Right cardiac atrium (tissue), 5 donors: ENCODE measurements at places on chromosomes 5 and 9.
A peak's percentile ranks its signal among the peaks of the same experiment; 100 is the strongest.

GRCh38 chr9:131728961-131729360 is 10.9 kb downstream of the RAPGEF1 start:
- no peak for DNase-seq

- DNase-seq, result no peak
These were observed 75.0 kb downstream of the STK10 start for GRCh38 chr5:172113036-172113435.

- no peak for DNase-seq
These were observed 5.2 kb upstream of the TBC1D2 start for GRCh38 chr9:98260635-98261034.

- no peak for DNase-seq
These were observed 73.3 kb downstream of the RXRA start for GRCh38 chr9:134399435-134400056.

- no peak for DNase-seq
These were observed 69.1 kb upstream of the TBCA start for GRCh38 chr5:77845324-77845646.

DNA sequence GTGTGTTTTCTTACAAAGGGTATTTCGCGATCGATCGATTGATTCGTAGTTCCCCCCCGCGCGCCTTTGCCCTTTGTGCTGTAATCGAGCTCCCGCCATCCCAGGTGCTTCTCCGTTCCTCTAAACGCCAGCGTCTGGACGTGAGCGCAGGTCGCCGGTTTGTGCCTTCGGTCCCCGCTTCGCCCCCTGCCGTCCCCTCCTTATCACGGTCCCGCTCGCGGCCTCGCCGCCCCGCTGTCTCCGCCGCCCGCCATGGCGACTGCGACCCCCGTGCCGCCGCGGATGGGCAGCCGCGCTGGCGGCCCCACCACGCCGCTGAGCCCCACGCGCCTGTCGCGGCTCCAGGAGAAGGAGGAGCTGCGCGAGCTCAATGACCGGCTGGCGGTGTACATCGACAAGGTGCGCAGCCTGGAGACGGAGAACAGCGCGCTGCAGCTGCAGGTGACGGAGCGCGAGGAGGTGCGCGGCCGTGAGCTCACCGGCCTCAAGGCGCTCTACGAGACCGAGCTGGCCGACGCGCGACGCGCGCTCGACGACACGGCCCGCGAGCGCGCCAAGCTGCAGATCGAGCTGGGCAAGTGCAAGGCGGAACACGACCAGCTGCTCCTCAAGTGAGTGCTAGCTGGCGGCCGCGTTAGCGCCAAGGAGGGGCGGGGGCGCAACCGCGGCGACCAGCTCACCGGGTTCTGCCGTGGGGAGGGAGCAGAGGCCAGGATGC is 480 bp downstream of the LMNB1 start:
- DNase-seq, result peak; percentile 81

GRCh38 chr5:45694255-45694814 is 1.8 kb downstream of the HCN1 start:
- DNase-seq, result no peak

GRCh38 chr9:137878146-137878941 is 762 bp downstream of the CACNA1B start:
- peak; percentile 61 for DNase-seq

DNA sequence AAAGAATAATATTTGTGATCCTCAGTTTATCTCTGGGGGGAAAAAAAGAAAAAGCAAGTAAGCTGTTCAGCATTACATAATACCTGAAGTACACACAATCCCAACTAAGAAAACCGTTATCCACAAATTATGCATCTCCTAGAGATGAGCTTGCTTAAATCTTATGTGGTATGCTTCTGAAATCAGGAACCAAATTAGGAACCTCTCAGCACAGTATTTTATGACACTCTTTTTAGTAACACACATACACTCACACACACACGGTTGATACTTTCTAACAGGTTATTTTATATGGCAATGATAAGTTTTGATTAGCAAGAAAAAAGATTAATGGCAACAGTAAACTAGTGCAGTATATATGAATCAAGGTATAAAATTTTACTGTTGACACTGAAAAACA is 1.2 kb upstream of the ZNF510 start:
- no peak for DNase-seq

- peak; percentile 84 for DNase-seq
These were observed 1.5 kb downstream of the COL27A1 start for GRCh38 chr9:114156657-114157421.

GRCh38 chr5:167684251-167684650 is 607.2 kb upstream of the WWC1 start:
- DNase-seq, result no peak

DNA sequence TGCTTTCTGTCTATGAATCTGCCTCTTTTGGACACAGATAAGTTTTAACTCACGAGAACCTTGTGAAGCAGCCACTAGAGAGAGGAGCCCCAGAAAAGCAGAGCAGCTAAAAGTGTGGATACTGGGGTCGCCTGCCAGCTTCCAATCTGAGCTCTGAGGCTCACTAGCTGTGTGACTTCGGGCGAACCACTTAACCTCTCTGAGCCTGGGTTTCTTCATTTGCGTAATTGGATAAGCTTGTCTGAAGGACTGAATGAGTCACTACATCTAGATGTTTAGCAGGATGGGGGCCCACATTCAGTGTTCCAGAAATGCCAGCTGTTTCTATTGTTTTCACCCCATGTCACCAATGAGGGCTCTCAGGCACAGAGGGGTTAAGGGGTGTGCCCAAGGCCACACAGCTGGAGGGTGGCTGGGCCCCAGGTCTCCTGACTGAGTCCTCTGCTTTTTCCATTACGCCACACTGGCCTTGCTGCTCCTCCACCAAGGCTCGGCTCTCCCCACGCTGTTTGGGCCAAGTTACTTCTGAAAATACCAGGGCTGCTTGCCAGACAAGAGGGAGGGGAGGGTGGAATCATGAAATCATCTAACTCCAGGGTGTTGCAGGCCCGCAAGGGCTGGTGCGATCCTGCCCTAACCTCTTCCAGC is 36.2 kb downstream of the SH3PXD2B start:
- peak; percentile 96 for DNase-seq

DNA sequence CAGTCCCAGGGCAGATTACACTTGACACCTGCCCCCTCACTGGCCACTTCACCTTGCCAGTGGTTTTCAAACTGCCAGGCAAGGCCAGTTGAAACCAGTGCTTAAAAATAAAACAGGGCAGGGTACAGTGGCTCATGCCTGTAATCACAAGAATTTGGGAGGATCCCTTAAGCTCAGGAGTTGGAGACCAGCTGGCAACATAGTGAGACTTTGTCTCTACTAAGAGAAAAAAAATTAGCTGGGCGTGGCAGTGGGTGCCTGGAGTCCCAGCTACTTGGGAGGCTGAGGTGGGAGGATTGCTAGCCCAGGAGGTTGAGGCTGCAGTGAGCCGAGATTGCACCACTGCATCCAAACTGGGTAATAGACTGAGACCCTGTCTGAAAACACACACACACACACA is 58.1 kb downstream of the ROPN1L start:
- no peak for DNase-seq

GRCh38 chr9:112063151-112063550 is 111.9 kb downstream of the SUSD1 start:
- no peak for DNase-seq

- no peak for DNase-seq
These were observed 159.4 kb upstream of the CCNH start for GRCh38 chr5:87572090-87572489.

- no peak for DNase-seq
These were observed 248.1 kb upstream of the NREP start for GRCh38 chr5:112004867-112005622.

DNA sequence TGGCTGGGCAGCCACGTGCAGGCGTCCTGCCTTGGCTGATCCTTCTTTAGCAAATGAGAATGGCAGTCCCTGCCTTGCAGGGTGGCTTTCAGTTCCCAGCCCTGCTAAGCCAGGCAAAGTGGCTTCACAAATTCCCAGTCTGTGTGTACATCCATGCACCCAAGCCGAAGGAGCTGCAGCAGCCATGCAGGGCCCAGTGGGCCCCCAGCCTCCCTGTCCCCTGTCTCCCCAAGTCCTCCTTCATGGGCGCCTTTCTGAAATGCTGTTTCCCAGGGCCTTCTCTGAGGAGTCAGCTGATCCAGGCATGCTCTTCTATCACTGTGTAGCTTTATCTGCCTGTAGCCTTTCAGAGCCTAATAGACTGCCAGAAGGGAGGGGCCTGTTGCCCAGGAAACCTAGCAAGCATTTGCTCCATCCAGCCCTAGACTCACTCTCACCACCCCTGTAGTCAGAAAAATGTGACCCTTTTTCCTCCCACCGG is 47.4 kb upstream of the SHC3 start:
- DNase-seq, result peak; percentile 80

DNA sequence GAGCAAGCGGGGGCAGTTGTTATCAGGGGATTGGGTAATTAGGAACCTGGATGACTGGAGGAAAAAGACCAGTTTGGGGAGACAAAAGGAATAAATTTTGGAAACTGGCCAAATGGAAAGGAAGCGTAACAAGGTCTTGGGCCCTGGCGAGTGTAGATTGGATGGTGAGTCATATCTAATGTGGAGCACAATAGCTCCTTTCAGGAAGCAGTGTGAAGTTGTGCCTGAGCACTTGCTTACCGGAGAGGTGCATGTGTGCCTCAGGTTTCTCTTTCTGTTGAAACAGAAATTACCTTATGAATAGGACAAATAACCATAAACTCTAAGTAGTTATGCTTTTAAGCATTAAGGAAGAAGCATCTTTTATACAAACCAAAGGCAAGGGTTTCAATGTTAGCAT is 176.4 kb downstream of the KIF4B start:
- no peak for DNase-seq

GRCh38 chr5:134642931-134643530 is 5.6 kb upstream of the SEC24A start:
- no peak for DNase-seq

DNA sequence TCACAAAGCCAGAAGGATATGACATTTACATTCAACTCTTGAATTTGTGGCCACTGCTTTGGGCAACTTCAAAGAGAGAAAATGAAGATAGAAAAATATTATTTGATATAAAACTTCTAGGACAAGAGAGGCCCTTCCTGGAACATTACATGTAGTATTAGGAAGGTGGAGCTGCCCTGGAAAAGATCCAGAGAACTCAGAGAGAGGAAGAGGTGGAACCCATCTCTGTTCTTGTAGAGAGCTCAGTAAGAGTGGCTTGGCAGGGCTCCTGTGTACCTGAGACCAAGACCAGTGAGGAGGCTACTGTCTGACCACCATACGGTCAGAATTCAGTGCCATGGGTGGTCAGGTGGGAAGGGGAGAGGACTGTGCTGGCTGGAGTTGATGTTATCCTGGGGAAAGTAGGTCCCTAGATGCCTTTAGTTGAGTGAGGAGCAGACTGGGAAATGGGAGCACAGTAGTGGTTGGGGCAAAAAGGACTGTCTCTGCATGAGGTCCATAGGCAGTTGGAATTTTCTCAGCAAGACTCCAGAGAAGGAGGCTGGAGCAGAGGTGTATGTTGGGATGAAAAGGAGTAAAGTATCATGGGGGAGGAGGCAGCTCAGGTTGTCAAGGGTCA is 7.6 kb downstream of the TGFBI start:
- DNase-seq, result no peak

GRCh38 chr5:56330806-56331205 is 97.7 kb upstream of the ANKRD55 start:
- DNase-seq, result peak; percentile 31

DNA sequence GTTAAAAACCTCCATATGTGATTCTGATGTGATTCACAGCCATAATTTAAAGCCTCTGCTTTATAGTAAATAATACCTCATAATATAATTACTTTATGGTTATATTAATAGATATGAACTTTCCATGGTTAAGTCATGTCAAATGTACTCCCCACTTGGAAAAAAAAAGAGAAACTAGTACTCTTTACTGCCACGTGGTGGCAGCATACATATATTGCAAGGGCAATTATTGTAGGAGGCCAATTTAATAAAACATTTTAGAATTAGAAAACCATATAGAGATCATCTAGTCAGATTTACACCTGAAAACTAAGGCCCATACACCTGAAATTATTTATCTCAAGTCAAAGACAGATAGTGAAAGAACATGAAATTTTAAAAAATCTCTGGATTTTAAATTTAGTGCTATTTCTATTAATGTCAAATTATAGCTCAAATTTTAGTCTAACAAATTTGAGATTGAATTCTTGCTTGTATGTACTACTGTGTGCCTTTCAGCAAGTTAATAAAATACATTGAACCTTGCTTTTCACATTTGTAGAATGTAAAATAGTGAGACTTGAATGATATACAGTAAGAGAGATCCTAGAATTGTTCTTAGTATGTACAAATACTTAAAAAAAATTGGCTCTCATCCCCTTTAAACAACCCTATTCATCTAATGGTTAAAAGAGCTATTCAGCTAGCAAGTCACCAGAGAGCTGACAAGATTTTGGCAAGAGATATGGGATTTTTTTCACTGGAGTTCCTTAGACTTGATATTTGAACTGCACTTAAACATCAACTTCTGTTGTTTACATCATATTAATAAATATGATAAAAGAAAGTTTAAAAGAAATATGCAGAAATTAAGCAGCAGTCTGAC is 603.8 kb downstream of the TLE4 start:
- no peak for DNase-seq

GRCh38 chr9:34669809-34670562 is 7.5 kb upstream of the CCL27 start:
- no peak for DNase-seq

DNA sequence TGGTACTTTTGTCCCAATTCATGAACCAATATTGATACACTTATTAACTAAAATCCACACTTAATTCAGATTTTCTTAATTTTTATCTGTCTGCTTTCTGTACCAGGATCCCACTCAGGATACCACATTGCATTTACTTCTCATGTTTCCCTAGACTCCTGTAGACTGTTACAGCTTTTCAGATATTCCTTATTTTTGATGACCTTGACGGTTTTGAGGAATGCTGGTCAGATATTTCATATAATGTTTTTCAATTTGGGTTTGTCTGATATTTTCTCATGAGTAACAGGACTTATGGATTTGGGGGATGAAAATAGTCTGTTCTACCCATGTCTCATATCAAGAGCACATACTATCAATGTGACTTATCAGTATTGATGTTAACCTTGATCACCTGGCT is 37.4 kb downstream of the PLPPR1 start:
- DNase-seq, result no peak

- no peak for DNase-seq
These were observed 9.9 kb upstream of the B4GALT1 start for GRCh38 chr9:33177086-33177485.

DNA sequence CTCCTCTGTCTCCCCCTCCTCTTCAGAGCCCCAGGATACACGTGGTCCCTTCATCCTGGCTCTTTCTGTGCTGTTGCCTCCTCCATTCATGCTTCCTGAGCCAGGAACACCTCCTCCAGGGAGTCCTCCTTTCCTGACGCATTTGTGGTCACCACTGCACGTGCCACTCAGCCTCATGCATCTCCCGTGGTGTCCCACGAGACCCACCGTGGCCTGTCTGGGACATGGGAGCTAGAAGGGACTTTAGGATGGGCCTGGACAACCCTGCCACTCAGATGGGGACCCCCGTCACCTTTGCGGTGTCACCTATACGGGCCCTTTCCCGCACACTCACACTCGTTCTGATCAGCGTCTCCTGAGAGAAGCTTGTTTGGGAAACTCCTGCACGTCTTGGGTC is 6.7 kb downstream of the GLIPR2 start:
- no peak for DNase-seq

DNA sequence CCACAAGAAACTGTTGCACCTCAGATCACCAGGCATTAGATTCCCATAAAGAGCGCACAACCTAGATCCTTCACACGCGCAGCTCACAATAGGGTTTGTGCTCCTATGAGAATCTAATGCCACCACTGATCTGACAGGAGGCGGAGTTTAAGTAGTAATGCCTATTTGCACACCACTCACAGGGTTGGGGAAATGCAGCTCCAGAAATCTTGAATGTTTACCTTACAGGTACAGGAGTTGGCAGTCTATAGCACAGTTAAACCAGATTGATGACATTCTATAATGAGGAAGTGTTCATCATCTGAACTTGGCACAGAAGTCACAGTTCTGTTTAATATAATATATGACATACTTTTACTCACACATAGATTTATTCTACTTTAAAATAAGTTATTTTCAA is 732.2 kb upstream of the ZNF608 start:
- no peak for DNase-seq
